ENCODE measurements at places on chromosomes 6 and 20.

DNA sequence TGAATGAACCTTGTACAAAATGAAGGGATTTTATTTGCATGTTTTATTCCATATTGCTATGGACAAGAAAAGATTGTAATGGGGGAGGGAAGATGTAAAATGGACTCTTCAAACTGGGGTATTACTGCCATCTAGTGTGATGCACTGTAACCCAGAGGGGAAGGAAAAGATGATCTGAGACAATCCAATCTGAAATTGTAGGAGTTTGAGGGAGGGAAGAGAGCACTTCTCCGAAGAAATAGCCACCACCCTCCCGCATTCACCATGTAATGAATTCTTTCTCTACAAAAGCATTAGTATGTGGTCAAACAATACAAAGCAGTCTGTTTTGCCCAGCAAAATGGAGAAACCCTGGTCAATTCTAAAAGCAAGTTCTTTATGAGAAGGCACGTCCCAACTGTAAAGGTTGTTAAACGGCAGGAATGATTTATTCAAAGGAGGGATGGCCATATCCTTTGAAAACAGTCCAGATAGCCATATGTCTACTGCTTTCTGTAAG is 679.5 kb upstream of the NRSN1 start:
- no peak for DNase-seq

- no peak for DNase-seq
Observed at GRCh38 chr20:32439132-32439829, 81.2 kb downstream of the ASXL1 start.

GRCh38 chr6:148240461-148240840 is 102.2 kb upstream of the SASH1 start:
- DNase-seq, result no peak

GRCh38 chr6:126945812-126946360 is 172.6 kb upstream of the RSPO3 start:
- DNase-seq, result no peak

DNA sequence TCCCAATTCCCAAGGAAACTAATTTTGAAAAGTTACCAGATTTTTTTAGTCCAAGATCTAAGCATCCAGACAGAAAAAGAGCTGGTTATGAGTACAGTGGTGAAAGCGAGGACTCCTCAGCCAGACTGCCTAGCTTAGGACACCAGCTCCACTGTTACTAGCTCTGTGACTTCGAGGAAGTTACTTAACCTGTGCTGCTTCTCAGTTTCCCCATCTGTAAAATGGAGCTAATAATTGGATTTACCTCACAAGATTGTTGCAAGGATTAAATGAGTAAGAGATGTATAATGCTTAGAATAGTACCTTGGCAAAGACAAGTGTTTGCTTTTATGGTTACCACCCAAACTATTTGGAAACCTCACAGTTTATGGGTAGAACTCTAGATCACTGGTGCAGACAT is 1.1 kb downstream of the NT5DC1 start:
- no peak for DNase-seq

GRCh38 chr20:45306431-45306982 is at the start of gene RBPJL:
Gene RBPJL, plus strand, starts transcription at chr20:45306840. Its CDS starts 83 bp downstream, at chr20:45306923.
- peak; percentile 36 for DNase-seq

- DNase-seq, result peak; percentile 77
Observed at GRCh38 chr6:79777713-79778579, 146.8 kb downstream of the SH3BGRL2 start.

- no peak for DNase-seq
Observed at GRCh38 chr20:58691773-58692578, 624 bp upstream of the NPEPL1 start.

- DNase-seq, result no peak
Observed at GRCh38 chr20:4067600-4068261, 52.4 kb upstream of the RNF24 start.

DNA sequence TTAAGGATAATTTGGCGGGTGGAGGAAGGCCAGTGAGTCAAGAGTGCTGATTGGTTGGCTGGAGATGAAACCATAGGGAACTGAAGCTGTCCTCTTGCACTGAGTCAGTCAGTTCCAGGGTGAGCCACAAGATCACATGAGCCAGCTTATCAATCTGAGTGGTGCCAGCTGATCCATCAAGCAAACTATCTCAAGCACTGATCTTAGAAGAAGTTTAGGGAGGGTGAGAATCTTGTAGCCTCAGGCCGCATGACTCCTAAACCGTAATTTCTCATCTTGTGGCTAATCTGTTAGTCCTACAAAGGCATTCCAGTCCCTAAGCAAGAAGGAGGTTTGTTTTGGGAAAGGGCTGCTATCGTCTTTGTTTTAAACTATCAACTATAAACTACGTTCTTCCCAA is 954.3 kb downstream of the KIF16B start:
- no peak for DNase-seq

DNA sequence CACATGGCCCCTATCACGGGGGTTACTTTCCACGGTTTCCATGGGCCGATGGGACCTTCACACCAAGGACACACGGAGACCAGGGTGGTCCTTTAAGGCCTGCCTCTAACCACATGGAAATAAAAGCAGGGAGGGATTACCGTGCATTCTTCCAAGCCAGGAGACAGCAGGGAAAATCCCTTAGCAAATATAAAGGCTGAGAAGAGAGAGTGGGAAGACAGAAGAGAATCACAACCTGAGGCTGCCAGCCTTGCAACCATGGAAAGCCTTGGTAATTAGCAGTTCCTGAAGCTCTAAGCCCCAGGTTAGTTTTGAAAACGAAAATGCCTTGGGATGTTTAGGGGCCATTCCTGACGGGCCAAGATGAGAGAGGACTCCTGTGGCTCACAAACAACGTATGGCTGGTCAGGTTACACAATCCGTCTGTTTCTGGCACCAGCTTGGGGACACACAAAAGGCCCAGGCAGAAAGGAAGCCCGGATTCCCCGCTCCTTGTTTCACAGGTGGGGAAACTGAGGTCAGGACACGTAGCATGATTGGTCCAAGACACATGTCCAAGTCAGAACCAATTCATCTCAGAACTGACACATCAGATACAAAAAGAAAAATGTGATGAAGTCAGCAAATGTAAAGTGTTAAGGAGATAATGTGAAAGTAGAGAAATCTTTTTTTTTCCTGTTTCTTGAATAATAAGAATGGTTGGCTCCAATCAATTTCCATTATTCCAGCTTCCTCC is 2.8 kb downstream of the PREX1 start:
- DNase-seq, result no peak

- DNase-seq, result no peak
Observed at GRCh38 chr6:169707772-169708171, 5.8 kb downstream of the C6orf120 start.

DNA sequence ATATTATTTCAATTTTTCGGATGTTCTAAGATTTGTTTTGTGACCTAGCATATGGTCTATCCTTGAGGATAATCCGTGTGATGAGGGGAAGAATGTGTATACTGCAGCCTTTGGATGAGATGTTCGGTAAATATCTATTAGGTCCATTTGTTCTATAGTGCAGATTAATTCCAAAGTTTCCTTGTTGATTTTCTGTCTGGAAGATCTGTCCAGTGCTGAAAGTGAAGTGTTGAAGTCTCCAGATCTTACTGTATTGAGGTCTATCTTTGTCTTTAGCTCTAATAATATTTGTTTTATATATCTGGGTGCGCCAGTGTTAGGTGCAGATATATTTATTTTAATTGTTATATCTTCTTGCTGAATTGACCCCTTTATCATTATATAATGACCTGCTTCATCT is 32.2 kb upstream of the SNAP91 start:
- DNase-seq, result no peak

DNA sequence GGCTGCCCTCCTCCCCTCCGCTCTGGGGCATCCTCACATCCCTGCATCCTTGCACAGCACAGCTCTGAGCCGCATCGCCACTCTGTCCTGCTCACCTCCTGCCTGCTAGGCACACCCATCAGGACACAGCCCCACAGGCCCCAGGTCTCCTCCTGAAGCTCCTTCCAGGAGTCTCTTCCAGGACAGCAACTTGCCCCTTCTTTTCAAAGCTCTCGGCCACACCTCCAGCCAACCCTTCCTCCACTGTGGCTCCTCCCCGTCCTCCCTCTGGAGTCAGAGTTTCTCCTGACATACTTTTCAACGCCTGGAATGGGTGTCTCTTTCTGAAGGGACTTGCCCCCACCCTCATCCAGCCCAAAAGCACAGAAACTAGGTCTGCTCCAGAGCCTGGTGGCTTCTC is 77.3 kb downstream of the SLC23A2 start:
- no peak for DNase-seq

DNA sequence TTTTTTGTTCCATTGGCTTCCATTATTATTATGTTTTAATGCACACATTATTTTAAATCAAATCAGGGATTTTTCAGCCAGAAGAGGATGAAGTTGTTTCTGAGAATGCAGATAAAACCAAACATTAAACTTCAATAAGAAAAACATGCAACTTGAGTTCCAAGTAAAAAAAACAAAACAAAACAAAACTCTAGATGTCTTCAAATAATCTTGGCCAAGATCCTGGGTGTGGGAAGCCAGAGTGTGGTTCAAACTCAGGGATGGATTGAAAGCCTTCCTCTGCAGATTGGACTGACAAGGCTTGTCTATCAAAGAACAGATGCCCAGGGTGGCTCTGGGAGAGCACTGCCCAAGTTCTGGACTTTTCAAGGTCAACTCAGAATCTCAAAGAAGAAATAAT is 134.1 kb downstream of the LCA5 start:
- DNase-seq, result no peak

GRCh38 chr6:44785130-44785529 is 397.6 kb downstream of the CDC5L start:
- DNase-seq, result no peak

- DNase-seq, result no peak
Observed at GRCh38 chr6:12348530-12349511, 58.7 kb downstream of the EDN1 start.

DNA sequence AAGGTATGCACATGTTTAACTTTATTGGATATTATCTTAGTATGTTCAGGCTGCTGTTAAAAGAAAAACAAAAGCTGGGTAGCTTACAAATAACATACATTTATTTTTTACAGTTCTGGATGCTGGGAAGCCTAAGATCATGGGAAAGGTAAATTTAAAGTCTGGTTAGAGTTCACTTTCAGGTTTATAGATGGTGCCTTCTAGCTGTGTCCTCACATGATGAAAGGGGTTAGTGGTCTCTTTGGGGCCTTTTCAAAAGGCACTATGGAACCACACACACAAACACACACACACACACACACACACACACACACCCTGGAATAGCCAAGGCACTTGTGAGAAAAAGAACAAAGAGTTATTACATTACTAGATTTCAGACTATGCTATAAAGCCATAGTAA is 805.8 kb upstream of the GJE1 start:
- no peak for DNase-seq

- no peak for DNase-seq
Observed at GRCh38 chr6:32088487-32089049, 20.6 kb downstream of the TNXB start.

GRCh38 chr6:41630946-41631345 is 7.3 kb upstream of the MDFI start:
- DNase-seq, result no peak

DNA sequence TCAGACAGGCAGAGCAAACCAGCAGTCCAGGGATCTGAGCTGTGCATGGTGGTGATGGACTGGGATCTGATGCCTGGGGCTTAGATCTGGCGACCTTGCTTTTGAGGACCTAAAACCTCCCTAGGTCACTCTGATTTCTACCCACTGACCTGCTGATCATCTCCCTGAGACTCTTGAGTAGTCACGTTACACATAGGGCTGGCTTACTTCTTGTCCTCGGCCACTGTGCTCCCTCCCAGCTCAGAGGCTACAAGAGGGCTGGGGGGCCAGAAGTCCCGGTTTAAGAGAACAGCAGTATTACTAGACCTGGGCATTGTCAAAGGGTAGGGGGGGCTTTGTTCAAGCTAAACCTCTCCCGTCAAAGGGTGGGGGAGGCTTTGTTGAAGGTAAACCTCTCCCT is 5.5 kb downstream of the DYNLT1 start:
- DNase-seq, result no peak

DNA sequence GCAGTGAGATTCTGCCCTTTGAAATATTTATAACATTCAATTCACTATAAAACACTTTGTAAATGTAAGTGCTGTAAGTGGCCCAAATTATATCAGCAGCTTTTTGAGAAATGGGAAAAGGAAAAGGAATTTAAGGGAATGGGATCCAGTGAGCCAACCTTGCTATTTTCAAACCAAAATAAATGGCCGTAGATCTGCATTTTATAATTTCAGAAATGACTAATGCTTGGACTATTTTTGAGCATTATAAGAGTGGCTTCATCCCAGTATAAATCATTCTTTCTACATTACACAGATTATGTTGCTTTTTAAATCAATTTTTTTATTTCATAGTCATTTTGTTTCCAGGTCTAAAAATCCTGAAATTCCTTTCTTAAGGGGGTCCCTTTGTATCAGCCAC is 49.2 kb downstream of the ANKRD6 start:
- no peak for DNase-seq

- DNase-seq, result no peak
Observed at GRCh38 chr20:59217173-59217572, 53.6 kb downstream of the ZNF831 start.

DNA sequence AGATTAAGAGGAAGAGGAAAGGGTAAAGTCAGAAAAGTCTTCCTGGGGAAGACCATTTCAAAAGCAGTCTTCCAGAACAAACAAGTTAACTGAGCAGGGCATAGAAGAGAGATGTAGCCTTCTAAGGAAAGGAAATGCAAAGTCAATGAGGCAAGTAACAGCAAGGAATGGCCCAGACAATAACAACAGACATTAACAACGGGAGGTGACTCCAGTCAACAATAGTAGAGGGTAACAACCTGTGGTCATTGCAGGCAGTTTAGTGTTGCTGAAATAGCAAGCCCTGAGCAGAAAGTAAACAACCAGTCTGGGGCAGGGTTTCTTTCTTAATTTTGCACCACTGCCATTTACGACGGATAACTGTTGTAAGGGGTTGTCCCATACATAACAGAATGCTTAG is 2.1 kb downstream of the MDN1 start:
- DNase-seq, result no peak

DNA sequence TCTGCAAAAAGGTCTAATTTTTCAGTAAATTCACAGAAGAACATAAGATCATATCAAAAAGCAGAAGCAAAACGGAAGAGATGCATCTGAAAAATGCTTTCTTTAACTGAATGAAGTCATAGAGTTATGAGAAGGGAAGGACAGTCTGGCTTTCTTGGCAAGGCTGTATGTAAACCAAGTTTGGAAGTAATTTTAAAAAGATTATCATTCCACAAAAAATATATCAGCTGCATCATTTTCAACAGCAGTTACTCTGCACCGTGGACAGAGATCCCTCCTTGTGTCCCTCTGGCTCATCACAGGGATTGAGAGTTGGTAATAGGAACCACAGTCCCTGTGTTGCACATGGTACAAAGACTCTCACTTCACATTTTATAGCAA is 258.5 kb downstream of the HIVEP2 start:
- DNase-seq, result no peak

DNA sequence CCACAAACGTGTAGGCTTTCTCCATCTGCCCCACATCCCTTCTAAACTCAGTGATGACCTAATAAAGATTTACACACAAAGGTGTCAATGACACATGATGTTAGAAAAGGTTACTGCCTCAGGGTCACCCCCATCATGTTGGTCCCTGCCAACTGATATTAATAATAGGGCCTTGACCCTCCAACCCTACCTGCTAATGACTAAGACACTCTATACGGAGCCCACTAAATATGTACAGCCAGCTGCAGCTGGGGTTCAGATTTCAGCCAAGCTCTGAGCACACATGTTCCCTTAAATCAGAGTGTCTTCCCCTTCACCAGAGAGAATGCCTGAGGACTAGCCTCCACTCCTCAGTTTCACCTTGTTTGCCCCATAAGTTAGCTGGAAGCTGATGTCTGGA is 67.4 kb upstream of the SNRPB2 start:
- no peak for DNase-seq

GRCh38 chr20:4445784-4446183 is 275.9 kb upstream of the PRND start:
- DNase-seq, result no peak

GRCh38 chr20:62887152-62887859 is 25.7 kb upstream of the TCFL5 start:
- DNase-seq, result no peak

Data from T-helper 17 cell (primary cell).